AG10803 (cell line): ENCODE measurements at places on chromosomes 2 and 18.

- no peak for DNase-seq
Observed at GRCh38 chr2:69564604-69565003, 78.9 kb downstream of the AAK1 start.

GRCh38 chr2:224350703-224351102 is 51.2 kb downstream of the FAM124B start:
- DNase-seq: no peak

DNA sequence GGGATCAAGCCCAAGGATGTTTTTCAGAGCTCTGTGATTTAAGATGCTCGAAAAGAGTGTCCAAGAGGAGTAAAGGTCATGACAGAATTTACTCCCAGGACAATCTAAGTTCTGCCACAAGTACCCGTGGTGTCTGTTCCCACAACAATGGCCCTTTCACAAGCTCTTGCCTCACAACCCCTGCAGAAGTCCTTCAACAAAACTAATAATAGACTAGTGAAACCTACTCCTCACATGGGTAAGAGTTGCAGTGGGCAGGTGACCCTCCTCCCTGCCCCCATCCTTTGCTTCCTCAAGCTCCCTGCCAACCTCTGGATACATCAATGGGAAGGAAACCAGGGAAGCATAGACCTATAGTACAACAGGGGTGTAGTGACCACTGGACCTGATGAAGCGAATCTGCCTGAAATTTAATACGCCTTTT is 34.9 kb downstream of the PTCD3 start:
- peak; percentile 4 for DNase-seq

GRCh38 chr18:11310476-11311086 is 161.2 kb upstream of the PIEZO2 start:
- peak; percentile 49 for DNase-seq

DNA sequence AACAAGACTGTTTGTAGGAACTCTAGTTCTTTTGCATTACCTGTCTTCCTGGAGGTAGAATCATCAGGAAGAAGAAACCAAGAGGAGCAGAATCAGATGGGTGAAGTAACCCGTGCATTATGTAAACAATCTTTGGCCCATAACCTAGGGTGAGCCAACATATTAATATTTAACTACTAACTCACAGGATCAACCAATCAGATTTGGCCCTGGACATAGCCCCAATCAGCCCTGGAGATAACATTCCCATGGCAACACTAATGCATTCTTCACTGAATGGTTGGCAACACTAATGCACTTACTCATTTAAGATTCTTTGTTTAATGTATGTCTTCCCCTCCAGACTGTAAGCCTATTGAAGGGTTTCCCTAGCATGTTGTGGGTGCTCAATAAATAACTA is 72.0 kb upstream of the CTAGE1 start:
- peak; percentile 3 for DNase-seq

DNA sequence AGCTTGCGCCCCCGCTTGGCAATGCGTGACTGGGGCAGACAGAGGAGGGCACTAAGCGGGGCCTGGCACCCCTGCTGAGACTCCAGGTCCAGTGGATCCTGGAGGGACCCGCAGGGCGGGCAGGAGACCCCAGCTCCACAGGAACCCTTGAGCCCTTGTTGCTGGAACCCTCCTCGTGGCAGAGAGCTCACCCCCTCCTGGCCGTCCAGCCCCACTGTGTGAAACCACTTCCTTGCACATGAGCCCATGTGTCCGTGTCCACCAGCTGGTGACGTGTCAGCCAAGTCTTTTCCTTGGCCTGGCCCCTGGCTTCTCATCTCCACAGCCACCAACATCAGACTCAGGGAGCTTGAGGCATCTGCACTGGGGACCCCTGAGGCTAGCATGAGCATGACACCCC is 38.0 kb downstream of the BIN1 start:
- DNase-seq: no peak
